Activated CD4-positive, alpha-beta T cell treated with anti-CD3 and anti-CD28 coated beads for 1 hour (primary cell): ENCODE measurements at places on chromosomes 5 and 9.
A peak's percentile ranks its signal among the peaks of the same experiment; 100 is the strongest.

DNA sequence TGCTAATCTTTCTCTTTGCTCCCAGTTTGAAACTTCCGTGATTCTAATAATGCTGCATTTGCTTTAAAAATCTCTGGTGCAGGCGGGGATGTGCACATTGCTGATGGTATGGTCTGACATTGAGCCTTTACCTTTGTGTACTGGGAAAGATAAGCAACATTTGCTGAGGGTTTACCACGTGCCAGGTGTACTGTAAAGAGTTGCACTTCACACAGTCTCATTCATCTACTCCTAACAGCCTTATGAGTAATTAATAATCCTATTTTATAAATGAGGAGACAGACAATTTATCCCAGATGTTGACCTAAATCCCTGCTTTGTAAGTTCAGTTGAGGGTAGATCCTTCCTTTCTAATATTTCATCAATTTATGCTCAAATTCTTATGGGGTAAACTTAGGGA lies 726 bp upstream of the ADGRV1 start:
- DNase-seq: no peak

GRCh38 chr9:4831119-4831518 lies 38.4 kb downstream of the RCL1 start:
- DNase-seq: no peak

- DNase-seq: no peak
Measured at GRCh38 chr5:158435161-158435616, 576.2 kb upstream of the CLINT1 start.

DNA sequence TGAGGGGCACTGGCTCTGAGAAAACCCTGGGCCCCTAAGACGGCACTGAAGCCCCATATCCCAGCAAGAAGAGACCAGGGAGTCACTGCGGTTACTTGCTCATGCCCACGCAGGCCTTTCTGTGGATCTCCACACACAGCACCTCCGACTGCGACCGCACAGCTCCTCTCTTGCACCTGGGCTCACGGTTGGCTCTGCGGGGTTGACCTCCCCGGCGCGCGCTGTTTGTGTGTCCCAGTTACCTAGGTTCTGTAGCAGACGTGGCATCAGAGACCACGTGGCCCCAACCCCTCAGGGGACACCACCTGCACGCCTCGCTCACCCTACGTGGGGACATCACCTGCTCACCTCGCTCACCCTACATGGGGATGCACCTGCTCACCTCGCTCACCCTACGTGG lies 12.7 kb downstream of the LPCAT1 start:
- DNase-seq: no peak

- DNase-seq: no peak
Measured at GRCh38 chr9:132239999-132240840, 78.4 kb downstream of the NTNG2 start.

DNA sequence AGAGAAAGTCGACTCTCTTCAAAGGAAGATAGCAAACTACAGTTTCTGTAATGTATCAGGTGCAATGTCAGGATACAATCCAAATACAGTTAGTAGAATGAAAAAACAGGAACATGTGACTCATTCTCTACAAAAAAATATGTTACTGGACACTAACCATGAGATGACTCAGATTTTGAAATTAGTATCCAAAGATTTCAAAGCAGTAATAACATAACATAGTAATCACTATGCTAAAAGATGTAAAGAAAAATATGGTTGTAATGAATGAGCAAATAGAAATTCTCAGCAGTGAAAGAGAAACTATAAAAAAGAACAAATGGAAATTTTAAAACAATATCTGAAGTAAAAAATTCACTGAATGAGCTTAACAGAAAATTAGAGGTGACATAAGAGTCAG lies 42.3 kb downstream of the SHOC1 start:
- DNase-seq: no peak

GRCh38 chr5:13830536-13830935 lies 114.0 kb downstream of the DNAH5 start:
- no peak for DNase-seq

- no peak for DNase-seq
Measured at GRCh38 chr9:130824643-130825350, 10.3 kb upstream of the ABL1 start.

- no peak for DNase-seq
Measured at GRCh38 chr9:22257026-22257816, 189.4 kb upstream of the DMRTA1 start.

DNA sequence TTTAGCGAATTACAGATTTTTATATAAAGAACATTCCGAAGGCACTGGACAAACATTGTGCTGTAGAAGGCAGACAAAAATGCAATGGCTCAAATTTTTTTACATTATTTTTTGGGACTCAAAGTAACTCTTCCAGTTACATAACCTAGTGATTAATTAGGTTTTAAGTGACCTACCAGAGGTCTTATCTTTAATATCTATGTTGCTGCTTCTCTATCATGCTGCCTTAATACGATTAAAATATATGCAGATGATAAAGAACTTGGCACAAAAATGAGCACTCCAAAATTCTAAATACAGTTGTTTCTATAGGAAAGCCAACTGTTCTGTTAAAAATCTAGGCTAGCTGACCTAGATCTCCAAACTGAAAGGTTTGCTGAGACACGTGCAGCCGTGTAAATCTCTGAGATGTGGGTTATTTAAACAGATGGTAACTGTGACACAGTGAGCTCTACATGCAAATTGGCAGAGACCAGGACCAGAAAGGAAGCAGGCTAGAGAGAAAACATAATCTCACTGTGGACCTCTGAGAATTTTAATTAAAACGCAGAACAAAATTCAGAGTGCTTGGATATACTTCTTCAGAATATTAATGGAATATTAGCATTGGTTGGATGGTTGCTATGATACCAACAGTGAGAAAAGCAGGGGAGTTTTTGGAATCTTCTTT lies 56.2 kb downstream of the CAMK4 start:
- DNase-seq: no peak

- no peak for DNase-seq
Measured at GRCh38 chr5:112861638-112861985, 525 bp downstream of the SRP19 start.

DNA sequence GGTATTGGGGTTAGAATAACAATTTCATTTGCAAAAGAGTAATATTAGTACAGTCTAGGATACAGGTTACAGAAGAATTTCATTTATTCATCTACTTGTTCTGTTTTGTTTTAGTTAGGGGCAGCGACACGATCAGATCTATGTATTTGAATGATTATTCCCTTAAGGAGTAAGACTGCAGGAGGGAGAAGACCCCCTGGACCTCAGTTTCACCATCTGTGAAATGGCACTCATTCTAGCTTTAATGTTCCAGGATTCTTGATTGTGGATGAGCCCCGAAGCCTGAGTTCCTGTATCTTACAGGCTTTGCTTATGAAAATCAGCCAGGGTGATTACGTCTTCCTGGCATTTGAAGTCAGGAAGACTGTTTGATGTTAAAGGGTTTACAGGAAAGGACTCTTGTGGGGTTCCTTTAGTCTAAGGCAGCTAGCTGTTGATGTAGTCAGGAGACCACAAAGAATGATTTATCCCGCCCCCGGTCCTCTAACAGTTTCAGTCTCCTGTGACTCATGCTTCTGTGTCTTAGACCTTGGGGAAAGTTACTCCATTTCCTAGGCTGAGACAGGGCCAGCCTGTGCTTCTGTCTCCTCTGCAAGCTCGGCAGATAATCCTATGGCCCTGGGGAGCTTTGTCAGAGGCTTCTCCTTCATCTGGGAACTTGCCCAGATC lies 11.5 kb downstream of the SMIM3 start:
- DNase-seq: peak; percentile 47

GRCh38 chr5:132435886-132436285 lies 54.7 kb downstream of the IRF1 start:
- no peak for DNase-seq

GRCh38 chr5:18466731-18467130 lies 832.5 kb downstream of the TAF11L14 start:
- DNase-seq: no peak

- no peak for DNase-seq
Measured at GRCh38 chr5:65013166-65013565, 244.4 kb downstream of the CWC27 start.

DNA sequence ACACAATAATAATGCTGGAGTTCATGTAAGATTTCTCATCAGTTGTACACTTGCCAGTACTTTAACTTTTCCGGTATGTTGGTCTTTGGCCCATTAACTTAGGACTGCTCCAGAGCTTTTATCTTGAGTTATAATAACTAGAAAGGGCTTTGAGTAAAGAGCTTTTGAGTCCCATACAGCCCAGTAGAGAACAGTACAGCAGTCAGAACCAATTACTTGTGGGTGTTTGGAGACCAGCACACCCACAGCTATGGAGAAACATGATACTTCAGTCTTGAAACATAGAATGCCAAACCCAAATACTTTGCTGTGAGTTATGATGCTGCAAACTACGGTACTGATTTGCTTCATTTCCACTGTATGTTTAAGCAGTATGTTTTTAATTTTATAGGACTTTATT lies 374.3 kb downstream of the CCDC171 start:
- no peak for DNase-seq

GRCh38 chr9:14068690-14069089 lies 245.3 kb downstream of the NFIB start:
- DNase-seq: no peak

DNA sequence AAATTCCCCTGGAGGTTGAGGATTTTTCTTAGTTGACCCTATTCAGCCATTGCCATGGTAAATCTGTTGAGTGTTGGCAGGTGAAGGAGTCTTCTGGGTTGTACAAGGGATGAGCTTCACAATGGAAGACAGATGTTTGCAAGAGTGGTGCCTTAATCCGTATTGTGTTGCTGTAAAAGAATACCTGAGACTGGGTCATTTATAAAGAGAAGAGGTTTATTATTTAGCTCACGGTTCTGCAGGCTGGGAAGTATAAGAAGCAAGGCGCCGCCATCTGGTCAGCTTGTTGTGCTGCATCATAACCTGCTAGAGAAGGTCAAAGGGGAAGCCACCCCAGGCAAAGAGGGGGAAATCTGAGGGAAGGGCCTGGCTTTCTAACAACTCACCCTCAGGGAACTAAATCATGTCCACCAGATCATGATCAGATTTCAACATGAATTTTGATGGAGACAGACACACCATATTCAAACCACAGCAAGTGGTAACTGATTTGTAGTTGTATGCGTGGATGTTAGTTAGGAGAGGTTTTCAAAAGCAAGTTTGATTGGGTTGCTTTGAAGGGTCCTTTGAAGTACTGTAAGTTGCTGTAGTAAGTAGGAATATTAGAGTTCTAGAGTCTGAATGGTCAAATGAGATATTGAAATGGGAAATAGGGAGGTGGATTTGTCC lies 2.5 kb downstream of the TNPO1 start:
- peak; percentile 26 for DNase-seq

- DNase-seq: no peak
Measured at GRCh38 chr9:17191082-17191481, 56.2 kb downstream of the CNTLN start.

DNA sequence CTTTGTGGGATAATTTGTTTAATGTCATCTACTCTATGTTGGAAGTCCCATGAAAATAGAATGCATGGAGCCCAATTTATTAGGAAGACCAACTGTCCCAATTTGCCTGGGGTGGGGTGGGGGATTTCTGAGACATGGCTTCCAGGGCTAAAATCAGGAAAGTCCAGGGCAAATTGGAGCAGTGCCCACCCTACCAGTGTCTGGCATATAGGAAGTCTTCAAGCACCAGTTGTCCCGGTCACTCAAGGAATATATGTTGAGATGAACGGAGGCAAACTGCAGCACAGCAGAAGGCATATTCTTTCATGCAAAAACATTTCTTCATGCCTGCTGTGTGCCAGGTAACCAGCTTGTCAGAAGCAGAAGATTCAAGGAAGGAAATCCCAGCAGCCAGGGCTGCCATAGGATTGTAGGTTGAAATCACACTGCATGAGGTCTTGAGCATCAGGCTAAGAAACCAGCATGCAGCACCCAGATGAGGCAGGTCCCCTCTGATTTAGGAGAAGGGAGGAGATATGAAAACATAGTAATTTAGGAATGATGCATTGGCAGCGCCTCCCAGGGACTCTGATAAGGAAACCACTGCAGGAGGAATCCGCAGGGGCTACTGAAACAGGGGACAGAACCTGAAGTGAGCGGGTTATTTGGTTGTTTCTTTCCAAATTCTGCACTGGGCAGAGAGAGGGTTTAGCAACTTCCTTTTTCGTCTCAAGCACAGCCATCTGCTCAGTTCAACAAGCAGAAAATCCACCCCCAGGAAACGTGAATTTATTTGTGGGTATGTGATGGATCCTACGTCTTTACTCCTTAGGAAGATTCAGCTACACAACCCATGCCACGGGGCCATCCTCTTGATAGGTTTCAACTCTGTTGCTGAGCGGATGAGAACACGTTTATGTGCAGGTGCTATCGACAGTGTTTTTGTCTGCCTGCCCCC lies 112.6 kb upstream of the CPEB4 start:
- no peak for DNase-seq

- peak; percentile 51 for DNase-seq
Measured at GRCh38 chr9:38088006-38088925, 19.2 kb upstream of the SHB start.

GRCh38 chr9:115482747-115483146 lies 364.8 kb upstream of the TNC start:
- DNase-seq: no peak

DNA sequence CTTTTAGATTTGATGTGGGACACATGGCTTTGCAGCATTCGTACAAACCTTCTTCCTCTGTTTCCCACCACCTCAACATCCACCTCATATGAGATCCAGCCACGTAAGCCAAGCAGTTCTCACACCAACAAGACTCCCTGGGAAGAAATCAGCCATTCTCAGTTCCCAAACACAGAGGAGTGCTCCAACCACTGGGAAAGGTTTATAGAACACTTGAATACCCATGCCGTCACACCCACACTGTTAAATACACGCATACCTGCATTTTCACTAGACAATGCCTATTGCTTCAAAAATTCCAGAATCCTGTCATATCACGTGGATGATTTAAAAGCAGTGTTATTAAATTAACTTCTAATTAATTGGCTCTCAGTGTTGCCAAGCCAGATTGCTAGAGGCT lies 347.3 kb downstream of the ENC1 start:
- DNase-seq: no peak

GRCh38 chr9:126453156-126453963 lies 126.7 kb downstream of the MVB12B start:
- DNase-seq: no peak

DNA sequence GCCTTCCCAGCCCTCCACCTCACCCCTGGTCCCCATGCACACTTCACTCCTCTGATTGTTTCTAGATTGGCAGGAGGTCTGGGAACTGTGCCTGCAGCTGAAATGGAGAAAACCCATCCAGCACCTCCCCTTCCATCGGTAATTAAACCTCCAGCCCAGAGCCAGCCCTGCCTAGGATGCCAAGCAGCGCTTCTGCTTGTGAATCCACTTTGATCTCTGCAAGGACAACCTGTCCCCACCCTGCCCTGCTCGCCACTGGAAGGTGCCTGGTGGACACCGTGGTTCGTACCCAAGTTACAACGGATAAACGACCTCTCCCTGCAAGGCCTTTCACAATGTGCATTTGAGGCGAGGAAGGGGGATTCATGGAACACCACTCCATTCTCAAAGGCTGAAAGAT lies 50.6 kb downstream of the IRX2 start:
- DNase-seq: no peak

DNA sequence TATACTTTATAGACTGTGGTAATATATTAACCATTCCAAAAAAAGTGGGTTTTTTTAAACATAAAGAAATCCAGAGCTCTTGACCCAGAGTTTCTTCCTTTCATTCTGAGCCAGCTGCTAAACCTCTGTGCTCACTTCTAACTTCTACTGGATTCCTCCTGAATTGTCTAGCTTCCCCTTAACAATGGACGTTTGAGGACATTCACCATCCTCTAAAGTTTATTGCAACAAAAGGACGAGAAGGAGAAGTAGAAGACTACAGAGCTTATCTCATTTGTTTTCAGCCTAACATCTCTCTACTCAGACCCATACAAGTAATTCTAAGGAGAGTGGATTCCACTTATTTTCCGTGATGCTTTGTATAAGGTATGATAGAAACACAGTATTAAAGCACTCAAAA lies 284.2 kb downstream of the MAST4 start:
- no peak for DNase-seq
